ENCODE measurements at places on chromosomes 12 and 14.

- DNase-seq: no peak
Measured at GRCh38 chr12:102549691-102550090, 69.3 kb upstream of the IGF1 start.

GRCh38 chr12:66767536-66767935 lies 88.7 kb upstream of the GRIP1 start:
- DNase-seq: no peak

- no peak for DNase-seq
Measured at GRCh38 chr14:93794756-93795155, 6.5 kb upstream of the PRIMA1 start.

GRCh38 chr14:77012193-77012765 lies 16.2 kb downstream of the IRF2BPL start:
- no peak for DNase-seq

DNA sequence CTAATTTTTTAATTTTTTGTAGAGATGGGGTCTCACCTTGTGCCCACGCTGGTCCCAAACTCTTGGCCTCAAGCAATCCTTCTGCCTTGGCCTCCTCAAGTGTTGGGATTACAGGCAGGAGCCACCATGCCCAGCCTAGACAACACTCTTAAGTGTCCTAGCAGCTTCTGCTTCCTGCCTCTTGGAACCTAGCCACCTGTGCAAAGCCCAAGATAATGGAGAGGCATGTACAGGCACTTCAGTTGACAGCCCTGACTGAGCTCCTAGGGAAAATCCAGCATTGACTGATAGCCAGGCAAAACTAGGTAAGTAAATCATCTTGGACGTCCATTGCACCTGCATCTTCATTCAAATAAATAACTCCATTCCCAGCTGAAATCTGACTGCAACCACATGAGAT lies 15.5 kb downstream of the COX14 start:
- DNase-seq: no peak

DNA sequence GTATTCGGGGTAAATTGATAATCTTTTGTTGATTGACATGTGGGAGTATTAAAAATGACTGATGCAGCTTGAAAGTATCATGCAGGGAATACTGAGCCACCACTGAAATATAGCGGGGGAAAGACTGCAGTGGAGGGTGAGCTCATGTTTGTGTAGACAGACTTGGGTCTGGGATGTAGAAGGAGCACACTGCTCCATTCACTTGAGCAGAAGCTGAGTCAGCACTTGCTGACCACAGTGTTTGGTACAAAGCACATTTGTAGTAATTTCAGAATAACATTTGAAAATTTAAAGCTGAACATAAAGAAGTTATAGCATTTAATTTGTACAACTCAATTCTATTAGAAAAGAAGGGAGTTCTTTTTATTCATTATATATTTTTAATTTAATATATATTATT lies 304.3 kb upstream of the PRICKLE1 start:
- no peak for DNase-seq

DNA sequence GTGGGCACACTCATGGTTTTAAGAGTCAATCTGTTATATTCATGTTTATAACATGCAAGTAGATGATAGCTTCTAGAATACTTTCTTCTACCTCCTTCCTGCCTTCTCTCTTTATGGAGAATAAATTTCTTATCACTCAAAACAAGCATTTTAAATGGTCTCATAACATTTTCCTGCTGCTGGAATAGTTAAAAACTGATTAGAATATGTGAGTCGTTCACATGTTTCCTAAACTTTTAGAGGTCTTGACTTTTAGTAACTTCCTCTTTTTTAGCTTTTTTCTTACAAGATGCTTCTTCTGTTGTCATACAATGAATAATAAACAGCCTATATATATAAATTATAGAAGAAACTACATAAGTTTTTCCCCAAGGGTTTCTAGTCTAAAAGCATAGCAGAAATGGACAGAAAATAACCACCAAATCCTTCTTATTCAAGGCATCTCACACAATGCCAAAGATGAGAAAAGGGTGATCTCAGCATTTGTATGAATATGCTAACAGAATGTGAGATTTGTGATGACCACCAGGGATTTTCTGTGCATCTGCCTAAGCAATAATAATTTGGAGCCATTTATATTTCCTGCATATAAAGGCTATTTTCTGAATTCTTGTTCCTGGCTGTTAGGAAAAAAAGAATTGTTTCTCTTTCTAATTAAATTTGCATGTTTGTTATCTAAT lies 127.8 kb downstream of the DAAM1 start:
- no peak for DNase-seq

Measured in stimulated activated CD4-positive, alpha-beta T cell treated with anti-CD3 and anti-CD28 coated beads, Interleukin-4, amount 100 ng/mL, for 1 hour (primary cell).